Stimulated activated CD4-positive, alpha-beta T cell treated with anti-CD3 and anti-CD28 coated beads, Interleukin-15, amount 100 ng/mL, for 1 hour (primary cell): ENCODE measurements at places on chromosomes 2 and 18.

- no peak for DNase-seq
Observed at GRCh38 chr2:69768235-69768634, 26.3 kb downstream of the ANXA4 start.

DNA sequence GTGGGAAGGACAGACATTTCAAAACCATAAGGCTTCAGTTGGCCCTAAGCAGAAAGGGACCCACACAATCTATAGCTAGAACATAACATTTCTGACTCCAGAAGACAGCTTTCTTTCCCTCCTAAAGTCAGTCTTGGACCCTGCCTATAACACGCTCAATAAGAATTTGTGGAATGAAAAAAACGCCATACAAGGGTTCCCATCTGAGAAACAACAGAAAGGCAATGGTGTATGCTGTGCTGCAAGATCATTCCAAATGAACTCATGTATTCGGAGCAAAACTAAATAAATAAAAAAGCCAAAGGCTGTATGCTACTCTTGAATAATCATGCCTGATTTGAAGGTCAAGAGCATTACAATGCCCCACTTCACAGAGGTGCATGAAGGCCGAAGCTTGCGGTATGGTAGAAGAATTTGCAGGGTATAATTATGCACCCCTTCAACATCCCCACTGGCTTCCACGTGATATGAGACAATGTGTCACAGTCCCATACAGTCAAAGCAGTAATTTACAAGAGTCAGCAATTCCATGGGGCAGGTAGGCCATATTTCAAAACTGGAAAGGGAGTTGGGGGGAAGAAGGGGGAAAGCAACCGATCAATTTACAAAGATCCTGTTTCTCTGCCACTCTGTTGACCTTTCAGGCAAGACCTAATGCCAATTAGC lies 61.4 kb upstream of the SLC14A2 start:
- no peak for DNase-seq

GRCh38 chr2:17245906-17246305 lies 272.3 kb downstream of the RAD51AP2 start:
- no peak for DNase-seq

GRCh38 chr2:159637988-159638501 lies 21.7 kb upstream of the BAZ2B start:
- no peak for DNase-seq

DNA sequence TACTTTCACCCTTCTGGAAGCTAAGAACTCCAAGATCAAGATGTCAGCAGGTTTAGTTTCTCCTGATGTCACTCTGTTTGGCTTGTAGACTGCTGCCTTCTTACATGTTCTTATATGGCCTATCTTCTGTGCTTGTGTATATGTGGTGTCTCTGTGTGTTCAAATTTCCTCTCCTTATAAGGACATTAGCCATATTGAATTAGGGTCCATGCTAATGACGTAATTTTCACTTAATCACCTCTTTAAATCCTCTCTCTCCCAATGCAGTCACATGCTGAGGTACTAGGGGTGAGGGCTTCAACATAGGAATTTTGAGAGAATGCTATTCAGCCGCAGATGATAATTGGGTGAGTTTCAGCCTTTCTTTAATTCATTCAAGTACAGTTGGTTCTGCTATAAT lies 458.3 kb upstream of the SYT4 start:
- no peak for DNase-seq

DNA sequence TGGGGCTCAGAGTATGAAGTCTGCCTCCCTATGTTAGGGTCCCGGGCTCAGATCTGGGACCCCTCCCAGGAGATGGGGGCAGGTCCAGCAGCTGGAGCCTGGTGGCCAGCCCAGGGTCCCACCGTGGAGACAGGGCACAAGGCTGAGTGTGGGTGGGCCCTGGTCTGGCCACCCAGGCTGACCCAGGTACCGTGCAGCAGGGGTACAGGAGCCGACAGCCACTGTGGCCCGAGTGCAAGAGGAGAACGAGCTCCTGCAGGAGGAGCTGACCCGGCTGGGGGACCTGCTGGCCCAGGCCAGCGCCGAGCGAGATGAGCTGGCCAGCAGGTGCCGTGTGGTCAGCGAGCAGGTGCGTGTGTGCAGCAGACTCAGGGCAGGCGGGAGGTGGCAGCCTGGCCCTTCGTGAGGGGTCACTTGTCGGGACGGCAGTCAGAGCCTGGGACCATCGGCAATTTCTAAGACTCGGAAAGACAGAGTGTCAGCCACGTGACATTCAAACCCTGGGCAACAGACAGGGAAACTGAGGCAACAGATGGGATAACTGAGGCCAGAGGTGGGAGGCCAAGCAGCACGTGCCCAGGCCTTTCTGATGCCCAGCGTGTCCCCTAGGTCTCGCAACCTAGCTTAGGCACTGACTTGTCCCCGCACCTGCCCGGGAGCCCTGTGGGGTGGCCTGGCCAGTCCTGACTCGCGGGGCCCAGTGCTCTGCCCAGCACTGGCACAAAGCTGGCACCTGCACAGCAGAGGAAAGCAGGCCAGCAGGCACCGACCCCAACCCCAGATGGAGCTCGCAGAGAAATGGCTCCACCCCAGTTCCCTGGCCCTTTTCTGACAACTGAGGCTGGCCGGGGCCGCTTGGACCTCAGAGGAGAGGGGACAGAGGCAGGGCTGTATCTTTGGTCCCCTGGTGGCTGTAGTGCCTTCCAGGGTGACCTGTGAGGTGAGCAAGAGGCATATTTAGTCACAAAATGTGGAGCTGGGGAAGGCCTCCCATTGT lies 13.9 kb downstream of the CROCC2 start:
- DNase-seq, result no peak

DNA sequence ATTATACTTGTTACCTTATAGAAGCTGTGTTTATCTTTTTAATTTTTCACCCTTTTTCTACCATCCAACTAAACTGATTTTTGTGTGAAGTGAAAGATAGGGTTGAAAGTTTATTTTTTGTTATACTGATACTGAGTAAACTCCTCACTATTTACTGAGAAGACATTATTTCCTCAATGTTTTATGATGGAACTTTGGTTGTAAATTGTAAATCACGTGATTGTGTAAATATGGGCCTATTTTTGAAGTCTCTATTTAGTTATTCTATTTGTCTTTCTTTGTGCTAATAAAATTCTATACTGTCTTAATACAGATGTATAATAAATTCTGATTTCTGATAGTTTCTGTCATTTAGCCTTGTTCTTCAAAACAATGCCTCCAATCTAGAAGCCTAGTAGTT lies 697.2 kb upstream of the SLC8A1 start:
- DNase-seq, result no peak

DNA sequence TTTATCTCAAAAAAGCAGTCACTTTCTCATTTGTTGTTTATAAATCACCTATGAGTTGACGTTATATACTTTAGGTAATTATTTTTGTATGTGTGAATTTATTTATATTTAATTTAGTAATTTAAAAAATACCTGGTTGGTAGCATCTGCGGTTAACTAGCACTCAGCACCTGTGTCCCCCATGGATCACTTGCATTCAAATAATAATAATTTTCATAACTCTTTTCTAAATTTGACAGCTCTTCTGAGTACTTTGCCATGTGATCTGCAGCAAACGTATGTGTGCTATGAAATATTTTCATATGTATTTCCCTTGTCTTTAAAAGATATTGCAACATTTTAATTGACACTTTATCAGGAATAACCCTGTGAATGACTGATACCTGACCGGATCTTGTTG lies 88.1 kb downstream of the CMPK2 start:
- DNase-seq, result no peak

DNA sequence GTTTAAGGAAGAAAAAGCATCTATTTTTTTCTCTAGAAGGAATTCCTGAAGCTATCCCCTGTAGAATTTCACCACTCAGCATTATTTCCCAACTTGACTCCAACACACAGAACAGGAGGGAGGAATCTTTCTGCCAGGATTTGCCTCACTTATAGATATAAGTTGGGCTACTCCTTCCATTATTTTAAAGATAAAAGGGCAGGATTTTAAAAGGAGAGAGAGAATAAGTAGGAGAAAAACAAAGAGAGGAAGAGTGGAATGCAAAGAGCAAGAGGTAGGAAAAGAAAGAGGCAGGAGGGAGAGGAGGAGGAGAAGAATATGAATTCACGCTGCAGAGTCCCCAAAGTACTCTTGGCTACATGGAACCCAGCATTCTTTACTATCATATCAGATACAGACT lies 182.5 kb downstream of the TCF4 start:
- no peak for DNase-seq

DNA sequence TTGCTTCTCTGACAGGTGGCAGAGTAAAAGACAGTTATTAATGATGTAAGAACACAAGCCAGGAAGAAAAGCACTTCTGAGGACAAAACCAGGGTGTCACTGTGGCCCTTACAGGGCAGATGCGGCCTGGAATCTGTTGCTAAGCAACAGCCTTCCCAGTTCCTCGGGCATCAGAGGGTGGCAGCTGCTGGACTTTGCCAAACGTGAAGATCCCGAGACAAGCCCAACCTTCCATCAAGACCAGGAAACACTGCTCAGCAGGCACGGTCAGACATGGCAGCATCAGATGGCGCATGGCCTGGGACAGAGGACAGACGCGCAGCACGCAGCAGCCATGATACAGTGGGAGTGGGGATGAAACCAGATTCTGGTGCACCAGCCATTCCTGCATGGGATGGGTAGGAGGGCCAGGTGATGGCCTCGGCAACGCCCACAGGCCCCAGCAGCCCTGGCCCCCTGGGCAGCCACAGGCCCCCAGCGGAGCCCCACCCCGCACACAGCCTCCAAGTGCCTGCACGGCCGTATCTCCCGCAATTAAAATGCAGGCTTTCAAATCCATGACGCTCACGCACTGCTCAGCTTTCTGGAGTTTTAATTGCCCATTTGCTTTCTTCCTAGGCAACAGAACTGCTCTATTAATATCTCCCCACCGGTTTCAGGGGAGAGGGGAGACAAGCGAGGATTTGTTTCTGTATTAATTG lies 89.0 kb downstream of the EIPR1 start:
- DNase-seq, result no peak

DNA sequence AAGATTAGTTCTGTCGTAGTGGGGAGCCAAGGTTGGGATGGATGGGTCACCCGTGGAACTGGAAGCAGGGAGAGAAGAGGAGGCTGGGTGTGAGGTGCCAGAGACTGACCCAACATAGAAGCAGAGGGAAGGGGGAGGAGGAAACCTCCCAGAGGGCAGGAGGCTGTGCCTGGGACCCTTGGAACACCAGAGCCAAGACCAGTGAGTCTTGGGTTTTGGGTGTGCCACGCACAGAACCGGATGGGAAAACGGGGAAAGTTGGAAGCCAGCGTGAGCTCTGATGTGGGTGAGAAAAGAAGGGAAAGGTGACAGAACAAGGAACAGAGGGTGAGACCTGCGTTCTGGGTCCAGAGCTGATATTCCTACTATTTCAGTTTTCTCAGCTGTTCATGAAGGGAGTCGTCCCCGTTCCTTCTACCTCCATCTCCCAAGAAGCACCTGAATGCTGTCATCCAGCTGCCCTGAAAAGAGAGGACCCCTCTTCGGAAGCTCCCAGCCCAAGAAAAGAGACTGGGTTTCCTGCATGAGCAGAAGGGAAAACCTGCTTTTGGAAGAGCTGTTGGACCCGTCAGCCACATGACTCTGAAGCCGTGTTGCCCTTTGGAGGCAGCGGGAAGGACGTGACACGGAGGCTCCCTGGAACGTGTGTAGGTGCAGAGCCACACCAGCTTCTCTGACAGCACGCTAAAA lies 250.1 kb downstream of the NDUFA10 start:
- DNase-seq, result no peak

DNA sequence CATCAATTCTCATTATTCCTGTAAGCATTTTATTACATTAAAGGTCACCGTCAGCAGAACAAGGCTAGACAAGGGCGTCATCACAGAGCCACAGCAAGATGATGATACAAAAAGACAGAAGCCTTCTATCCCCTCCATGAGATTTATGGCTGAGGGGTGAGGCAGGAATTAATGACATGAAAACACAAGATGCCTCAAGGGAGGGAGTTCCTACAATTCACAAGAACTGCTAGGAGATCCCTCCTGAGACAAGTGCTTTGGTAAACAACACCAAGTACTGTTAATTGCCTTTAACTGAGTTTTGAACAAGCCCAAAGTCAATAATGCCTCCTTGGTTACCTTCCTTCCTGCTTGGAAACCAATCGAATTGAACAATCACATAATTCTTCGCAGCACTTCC lies 14.1 kb downstream of the ADD2 start:
- no peak for DNase-seq

DNA sequence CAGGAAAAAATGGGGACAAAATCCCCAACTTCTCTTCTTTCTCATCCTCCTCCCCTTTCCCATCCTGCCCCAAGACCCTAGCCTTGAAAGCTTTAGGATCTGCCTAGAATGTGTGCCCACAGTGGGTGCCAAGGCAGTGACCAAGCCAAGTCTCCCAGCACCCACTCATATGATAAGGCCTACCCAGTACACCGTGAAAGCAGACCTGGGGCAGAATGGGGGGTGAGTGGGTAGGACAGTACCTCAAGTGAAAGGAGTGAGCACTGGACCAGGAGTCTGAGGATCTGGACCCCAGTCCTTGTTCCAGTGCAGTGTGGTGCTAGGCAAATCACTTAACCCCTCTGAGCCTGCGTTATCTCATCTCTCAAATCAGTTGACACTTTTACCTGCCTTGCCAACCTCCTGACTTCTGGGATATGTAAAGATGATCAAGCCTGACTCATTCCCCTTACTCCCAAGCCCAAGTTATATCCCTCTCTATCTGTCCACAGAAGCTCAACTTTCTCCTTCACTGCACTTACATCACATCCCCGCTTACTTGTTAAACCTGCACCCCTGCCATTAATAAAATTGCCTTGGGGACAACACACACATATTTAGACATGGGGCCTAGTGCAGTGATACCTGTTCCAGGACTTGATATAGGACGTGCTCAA lies 109.7 kb downstream of the ATL2 start:
- DNase-seq, result no peak

- DNase-seq, result no peak
Observed at GRCh38 chr2:182445391-182445965, 18.6 kb upstream of the PDE1A start.

GRCh38 chr18:46294751-46295150 lies 190.6 kb downstream of the HAUS1 start:
- no peak for DNase-seq

DNA sequence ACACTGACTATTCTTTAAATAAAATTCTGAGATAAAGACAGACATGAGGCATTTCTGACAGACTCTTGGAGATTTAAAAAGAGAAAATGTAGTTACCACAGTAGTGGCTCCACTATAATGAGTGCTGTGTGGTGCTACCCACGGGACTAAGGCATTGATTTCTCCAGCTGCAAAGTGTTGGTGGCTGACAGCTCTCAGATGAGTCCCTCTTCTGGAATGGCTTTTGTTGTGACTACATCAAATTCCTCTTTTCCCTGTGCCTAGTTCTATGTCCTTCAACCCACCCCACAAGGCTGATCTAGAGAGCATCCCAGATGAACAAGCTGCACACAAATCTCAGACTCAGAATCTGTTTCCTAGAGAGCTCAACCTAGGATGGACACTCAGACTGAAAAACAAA lies 884.8 kb upstream of the ZEB2 start:
- no peak for DNase-seq
